ENCODE measurements at places on chromosomes 7 and 10.

GRCh38 chr7:12567015-12567414 lies 3.5 kb upstream of the SCIN start:
- DNase-seq, result no peak

- no peak for DNase-seq
These were observed 37.7 kb downstream of the TRIL start for GRCh38 chr7:28920424-28920823.

DNA sequence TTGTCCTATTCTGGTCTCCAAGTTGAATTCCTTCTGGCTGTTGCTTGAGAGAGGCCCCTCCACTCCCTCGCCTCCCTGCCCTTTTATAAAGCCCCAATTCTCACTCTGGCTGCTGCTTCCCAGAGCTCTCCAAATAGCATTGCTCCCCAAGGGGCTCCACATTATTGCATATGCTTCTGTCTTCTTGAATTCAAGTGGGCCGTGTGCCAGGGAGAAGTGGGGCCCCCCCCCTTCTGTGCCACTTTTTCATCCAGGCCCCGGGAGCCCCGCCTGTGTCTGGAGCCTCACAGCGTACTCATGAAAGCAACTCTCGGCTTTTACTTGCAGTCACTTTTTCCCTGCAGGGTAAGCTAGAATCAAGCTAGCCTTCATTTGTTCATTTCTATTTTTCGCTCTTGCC lies 265.1 kb downstream of the CCSER2 start:
- no peak for DNase-seq

GRCh38 chr10:104122225-104123107 lies 495 bp downstream of the SFR1 start:
- DNase-seq, result peak; percentile 28

DNA sequence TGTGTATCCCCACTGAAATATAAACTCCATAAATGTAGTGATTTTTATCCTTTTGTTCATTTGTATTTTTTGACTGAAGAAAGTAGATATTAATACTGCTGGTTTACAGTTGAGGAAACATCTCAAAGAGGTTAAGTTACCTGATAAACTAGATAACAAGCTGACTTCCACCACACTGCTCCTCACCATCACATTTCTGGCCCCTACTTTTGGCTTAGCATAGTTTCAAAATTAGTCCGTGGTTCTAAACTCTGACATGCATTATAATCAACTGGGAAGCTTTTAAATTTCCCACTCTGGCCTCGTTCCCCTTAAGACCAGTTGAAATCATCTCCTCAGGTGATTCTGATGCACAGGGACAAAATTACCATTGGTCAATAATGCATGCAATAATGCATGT lies 43.5 kb downstream of the ANKIB1 start:
- no peak for DNase-seq

DNA sequence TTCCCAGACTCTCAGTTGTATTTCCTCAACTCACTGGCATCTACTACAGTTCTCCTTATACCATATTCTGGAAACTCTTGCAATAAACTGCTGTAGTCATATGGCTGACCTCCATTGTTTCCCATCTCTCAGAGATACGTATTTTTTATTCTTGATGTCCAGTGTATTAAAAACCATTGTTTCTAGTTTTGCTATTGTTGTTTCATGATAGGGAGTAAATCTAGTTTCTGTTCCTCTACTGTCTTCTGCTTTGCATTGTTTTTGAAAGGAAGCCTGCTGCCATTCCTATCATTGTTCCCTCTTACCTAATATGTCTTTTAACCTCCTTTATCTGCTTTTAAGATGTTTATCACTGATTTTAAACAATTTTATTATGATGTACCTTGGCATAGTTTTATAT lies 255.0 kb downstream of the ADK start:
- DNase-seq, result no peak

DNA sequence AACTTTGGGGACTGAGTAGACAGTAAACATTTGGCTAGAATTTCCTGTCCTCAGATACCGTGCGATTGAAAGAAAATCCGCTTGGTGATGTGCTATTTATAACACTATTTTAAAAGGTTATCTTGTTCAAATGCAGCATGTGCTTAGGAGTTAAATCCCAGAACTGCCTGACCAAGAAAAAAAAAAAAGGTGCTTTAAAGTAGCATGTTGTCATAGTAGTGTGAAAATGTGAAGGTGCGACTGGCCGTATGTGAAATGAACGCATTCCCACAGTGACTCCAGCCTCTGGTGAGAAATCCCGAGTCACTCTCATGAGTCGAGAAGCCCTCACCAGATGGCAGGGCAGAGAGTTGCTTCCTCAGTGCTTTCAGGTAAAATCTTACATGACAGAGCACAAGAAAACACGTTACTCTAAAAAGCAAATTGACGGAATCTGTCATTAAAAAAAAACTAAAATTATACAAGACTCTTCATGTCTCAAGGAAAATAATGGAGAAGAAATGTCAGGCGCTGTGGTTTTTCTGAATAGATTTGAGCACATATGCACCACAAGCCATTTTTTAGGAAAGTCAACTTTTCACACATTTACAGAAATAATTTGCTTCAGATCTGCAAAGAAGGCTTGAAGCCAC lies 18.4 kb upstream of the KLF6 start:
- DNase-seq, result no peak

DNA sequence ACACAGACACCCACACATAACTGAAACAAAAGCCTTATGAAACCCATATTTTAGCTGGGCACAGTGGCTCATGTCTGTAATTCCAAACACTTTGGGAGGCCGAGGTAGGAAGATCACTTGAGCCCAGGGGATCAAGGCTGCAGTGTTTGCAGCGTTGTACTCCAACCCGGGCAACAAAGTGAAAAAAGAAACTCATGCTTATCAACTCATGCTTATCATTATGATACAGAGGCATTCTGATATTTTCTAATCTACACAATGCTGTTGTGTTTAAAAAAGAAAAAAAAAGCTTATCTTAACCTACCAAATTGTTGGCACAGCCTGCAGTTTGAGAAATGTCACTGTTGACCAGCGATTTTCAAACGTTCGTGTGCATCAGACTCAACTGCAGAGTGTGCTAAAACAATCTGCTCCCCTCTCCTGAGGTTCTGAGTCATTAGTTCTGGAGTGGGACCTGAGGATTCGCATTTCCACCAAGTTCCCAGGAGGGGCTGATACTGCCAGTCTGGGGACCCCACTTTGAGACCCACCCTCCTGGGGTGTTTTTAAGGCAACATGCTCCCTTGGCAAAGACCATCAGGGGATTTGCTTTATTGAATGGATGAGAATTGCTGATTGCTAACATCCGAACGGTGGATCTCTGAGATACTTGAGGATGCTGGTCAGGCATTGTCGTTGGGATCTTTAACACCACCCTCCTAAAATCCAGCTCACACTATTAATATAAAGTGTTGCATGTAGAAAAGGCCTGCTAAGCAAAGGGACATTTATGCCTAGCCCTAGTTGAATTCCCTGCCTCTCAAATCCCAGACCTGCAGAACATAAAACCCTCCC lies 16.2 kb downstream of the CHST3 start:
- no peak for DNase-seq

- no peak for DNase-seq
These were observed 56.4 kb downstream of the STEAP1B start for GRCh38 chr7:22443370-22444180.

- DNase-seq, result no peak
These were observed 72.6 kb downstream of the ADAM12 start for GRCh38 chr10:126315494-126316177.

DNA sequence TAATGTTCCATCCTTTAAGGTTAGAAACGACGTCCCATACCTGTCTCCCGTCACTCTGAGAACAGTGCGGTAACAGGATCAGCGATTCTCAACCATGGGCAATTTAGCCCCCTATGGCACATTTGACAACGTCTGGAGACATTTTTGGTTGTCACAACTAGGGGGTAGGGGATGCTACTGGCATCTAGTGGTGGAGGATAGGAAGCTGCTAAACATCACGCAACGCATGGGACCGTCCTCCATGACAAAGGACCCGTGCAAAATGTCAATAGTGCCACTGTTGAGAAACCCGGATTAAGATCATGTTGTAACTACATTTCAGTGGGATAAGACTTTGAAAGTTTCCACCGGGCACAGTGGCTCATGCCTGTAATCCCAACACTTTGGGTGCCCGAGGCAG lies 5.0 kb upstream of the PAXIP1 start:
- DNase-seq, result peak; percentile 69

DNA sequence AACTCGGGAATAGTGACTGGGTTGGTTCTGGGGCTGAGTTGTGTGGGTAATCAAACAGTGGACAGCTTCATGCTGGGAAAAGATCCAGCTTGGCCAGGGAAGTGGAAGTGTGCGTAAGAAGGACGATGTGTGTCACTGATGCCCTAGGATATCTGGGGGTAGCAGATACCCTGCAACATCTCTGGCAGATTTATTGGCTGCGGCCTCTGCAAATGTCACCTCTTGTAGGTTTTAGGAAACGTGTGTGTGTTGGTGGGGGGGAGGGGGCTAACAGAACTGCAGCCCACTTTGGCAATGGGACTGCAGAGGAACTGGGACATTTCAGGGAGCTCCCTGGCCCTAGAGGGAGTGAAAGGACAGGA lies 965 bp upstream of the AGAP3 start:
- DNase-seq, result no peak

DNA sequence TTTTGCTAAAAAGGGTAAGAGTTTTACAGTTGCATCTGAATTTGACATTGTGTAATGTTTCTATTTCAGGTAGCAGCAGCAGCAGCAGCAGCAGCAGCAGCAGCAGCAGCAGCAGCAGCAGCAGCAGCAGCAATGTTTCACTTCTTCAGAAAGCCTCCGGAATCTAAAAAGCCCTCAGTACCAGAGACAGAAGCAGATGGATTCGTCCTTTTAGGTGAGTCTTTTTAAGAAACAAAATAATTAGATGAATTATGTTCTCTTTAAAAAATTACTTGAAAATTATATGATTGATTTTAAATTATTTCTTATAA lies 32.6 kb downstream of the UMAD1 start:
- no peak for DNase-seq

DNA sequence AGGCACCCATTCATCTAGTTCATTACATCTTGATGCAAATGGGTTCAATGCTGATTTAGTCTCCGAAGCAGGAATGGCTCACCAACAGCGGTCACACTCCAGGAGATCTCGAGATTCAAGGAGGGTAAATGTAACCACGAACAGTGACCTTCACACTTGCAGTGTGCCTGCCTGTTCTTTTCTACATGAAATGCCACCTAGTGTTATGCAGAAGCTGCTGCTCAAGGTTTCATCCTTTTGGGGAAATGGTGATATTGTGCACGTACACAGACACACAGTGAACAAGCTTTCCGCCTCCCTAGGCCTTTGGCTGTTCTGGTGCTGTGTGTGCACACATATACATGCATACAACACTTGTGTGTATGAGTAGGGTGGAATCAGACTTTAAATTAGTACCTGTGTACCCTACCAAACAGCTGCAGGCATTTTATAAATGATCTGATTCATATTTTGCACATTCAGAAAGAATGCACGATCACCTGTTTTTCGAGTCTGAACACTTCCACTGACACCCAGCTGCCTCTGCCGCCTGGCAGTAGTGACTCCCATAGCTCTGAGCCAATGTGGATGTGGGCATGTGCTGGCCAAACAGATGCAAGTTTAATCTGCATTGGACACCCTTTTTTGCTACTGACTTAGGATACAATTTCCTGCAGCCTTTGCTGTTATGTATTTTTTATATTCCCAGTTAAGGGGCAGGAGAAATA lies 100.5 kb downstream of the TACC2 start:
- DNase-seq, result no peak

- DNase-seq, result no peak
These were observed 12.6 kb downstream of the CYP51A1 start for GRCh38 chr7:92121681-92122080.

GRCh38 chr10:60148266-60148840 lies 241.3 kb downstream of the ANK3 start:
- DNase-seq, result peak; percentile 29

- no peak for DNase-seq
These were observed 39.7 kb upstream of the SLC35B4 start for GRCh38 chr7:134356421-134356936.

DNA sequence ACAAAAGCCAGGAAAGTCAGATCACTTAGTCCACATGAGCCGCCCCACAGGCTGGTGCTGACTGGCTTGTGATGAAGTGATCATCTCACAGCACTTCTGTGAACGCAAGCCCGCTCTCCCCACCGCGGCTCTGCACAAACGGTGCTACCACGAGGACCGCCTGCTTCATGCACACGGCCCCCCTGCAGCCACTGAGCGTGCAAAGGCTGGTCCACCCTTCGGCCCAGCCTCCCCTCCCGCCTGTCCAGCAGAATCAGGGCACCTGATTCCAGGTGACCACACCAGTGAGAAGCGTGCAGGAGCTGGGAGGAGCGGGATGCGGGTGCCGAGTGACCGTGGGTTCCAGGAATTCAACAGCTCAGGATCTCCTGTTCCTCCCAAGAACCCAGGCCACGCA lies 32.2 kb downstream of the MAD1L1 start:
- no peak for DNase-seq

- DNase-seq, result no peak
These were observed 54.3 kb downstream of the MAP3K8 start for GRCh38 chr10:30488316-30488715.

DNA sequence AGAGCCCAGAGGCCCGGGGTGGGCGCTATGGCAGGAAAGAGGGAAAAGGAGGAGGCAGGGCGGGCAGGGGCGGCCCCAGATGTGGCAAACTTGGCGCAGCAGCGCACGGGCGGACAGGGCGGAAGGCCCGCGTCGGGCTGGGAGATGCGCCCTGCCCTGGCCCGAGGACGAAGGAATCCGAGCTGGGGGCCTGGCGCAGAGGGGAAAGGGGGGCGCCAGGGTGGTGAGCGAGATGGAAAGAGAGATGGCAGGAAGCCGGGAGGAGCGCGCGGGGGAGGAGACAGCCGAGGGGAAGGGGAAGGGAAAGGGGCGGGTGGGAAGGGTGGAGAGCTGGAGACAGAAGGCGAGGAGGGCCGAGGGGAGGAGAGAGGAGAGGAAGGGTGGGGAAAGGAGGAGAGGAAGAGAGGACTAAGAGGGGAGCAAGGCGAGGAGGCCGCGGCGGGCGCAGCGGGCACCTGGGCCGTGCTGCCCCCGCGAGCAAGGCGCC lies at the start of gene MARVELD1:
MARVELD1 (plus strand) TSS at position 392 of the 487 bp plus-strand sequence. CDS start 147 bp downstream, outside the sequence.
- peak; percentile 86 for DNase-seq

DNA sequence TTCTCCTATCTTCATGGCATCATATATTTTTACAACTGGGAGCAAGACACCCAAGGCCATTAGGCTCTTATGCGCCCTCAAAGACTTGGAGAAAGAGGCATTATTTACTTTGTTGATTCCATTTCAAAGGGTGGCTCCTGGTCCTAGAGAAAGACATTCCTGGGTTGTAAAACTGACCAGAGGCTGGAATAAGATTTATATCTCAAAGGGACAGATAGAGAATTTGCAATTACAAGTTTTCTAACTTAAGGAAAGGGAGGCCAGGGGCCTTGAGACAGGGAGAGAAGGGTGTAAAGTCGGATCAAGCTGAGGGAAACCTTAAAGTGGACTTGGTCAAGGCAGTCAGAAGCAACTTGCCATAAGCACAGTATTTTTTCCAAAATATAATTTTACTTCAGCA lies 1086.0 kb downstream of the SORCS3 start:
- DNase-seq, result no peak

GRCh38 chr7:70734411-70734810 lies 397.5 kb upstream of the GALNT17 start:
- DNase-seq, result no peak

DNA sequence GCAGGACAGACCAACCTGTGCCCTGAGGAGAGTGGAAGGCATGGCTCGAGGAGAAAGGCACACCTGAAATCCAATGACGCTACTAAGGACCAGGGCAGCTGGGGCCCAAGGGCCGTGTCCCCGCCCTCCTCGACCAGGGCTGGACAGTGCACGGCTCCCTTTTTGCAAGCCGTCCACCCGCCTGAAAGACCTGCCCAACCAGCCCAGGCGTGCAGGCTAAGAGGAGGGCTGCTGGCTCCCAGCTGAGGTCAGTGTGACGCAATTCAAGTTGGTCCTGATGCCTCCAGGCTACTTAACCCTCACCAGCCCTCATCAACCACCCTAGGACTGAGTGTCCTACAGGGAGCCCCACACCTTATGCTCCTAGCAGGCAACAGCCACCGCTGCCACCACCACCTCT lies 69.3 kb downstream of the DLG5 start:
- no peak for DNase-seq
